Keratinocyte (primary cell): ENCODE measurements at places on chromosomes 5 and 9. TPM values are rescaled to one million over a fixed set of nuclear protein-coding genes. Genes with fewer than 3 reads are reported as not detected.

GRCh38 chr5:71778678-71779276, 59.7 kb downstream of the CARTPT start:
- DNase-seq: no peak

GRCh38 chr5:116908537-116908936, 333.9 kb upstream of the SEMA6A start:
- no peak for DNase-seq

CCDC192 gene
- polyA plus RNA-seq: not detected in 3 replicates

LECT2 gene
- 0.08 TPM in 1 of 3 replicates, not detected in the others for polyA plus RNA-seq

WWC1 gene
- polyA plus RNA-seq: 18.3 to 22.6 TPM (median 19.8 TPM) in 3 replicates

GRCh38 chr5:179054876-179055275, 5.3 kb upstream of the ZNF354C start:
- DNase-seq: no peak

- no peak for DNase-seq
Observed at GRCh38 chr9:14418941-14419937, 105.3 kb upstream of the NFIB start.

DNA sequence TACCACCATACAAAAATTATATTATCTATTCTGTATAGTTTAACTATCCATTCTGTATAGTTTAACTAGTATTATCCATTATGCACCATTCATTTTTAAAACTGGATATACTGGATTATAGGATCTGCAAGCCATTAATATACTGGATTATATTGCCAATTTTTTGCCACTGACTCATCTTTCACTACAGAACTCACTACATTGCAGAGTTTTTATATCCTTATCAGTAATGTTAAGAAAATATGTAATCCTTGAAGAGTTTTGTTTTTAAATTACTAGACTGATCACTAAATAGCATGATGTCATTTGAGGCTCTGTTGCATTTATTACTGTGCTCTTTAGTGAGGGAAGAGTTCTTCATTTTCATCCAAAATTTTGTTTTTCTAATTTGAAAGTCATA, 109.8 kb upstream of the SNX2 start:
- DNase-seq: no peak

- no peak for DNase-seq
Observed at GRCh38 chr9:108119530-108120113, 630.1 kb upstream of the KLF4 start.

GRCh38 chr5:144011388-144011787, 159.1 kb downstream of the YIPF5 start:
- no peak for DNase-seq

DNA sequence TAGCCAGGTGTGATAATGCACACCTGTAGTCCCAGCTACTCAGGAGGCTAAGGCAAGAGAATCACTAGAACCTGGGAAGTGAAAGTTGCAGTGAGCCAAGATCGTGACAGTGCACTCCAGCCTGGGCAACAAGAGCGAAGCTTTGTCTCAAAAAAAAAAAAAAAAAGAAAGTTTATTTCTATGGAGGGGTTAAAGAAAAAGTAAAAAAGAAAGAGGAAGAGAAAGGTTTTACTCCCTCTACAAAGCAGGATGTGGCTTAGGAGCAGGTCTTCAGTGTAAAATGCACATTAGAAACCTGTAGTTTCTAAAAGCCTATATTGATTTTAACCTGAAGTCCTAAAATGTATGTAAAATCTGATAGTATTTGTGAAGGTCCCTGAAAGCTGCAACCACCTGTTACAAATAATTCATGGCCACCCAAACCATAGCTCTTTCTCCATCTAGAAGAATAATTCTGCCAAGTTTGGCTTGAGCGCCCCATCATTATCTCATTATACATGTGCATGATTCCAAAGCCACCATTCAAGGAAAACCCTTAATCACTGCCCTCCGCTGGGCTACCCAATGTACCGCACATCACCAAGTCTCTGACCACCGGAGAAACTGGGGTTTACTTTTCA, 3.4 kb downstream of the FNBP1 start:
- no peak for DNase-seq

- no peak for DNase-seq
Observed at GRCh38 chr5:173644673-173645436, 28.4 kb upstream of the BOD1 start.

MEF2C gene
- polyA plus RNA-seq: 0.07 to 0.13 TPM (median 0.10 TPM) in 3 replicates

DNA sequence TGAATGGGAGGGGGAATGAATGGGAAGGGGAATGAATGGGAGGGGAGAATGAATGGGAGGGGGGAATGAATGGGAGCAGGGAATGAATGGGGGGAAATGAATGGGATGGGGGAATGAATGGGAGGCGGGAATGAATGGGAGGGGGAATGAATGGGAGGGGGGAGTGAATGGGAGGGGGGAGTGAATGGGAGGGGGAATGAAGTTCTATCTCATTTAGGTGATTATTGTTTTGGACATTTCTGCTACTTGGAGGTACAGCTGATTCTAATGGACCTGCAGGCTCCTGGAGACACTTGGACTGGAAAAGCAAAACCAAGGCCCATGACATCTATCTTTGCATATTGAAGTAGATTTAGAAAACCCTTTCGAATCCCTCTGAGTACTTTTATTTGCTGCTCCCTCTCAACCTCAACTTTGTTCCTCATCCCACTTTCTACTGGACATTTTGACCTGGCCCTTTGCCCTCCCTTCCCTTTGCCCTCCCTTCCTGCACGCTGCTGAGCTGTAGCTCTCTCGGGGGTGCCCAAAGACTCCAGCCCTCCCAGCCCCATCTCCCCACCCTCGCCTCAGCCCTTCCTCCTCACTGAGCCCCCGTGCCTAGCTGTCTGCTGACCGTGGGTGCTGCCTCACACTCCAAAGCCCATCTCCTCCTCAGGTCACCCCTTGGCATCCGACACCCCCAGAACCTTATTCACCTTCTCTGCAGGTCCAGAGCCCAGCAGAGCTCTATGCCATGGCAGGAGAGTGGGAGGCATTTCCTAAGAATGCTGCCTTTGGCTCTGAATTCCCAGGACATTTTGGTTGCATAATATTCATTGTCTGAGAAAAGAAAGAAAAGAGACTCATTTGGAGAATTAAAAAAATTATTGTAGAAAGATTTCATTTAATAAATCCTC, 19.9 kb upstream of the LPCAT1 start:
- no peak for DNase-seq

GRCh38 chr5:6158974-6159831, 219.1 kb downstream of the MED10 start:
- DNase-seq: peak; percentile 87

DNA sequence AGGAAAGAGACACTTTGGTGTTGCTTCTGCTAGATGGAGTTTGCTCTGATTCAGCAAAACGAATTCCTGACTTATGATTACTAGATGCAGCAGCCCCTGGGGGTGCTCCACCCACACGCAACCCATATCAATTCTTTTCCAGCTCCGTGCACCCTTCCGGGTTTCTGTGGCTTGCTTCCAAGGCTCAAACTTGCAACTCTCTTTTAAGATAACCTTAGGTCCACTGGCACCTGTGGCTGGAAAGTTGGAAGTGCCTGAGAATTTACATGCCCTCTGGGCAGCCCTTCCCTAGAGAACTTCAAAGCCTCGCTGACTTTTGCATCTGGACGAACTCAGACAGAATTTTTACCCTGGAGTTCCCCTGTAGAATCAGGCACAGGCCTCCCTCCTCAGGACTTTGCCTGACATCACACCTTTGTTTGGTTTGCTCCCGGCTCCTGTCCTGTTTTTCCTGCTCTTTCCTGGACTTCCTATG, 224.9 kb downstream of the SNX18 start:
- peak; percentile 69 for DNase-seq

GPR21 gene
- 0.14 to 0.25 TPM in 2 of 3 replicates, not detected in the other for polyA plus RNA-seq

MRPS30 gene
- polyA plus RNA-seq: 31.5 to 62.1 TPM (median 34.6 TPM) in 3 replicates

CEP78 gene
- polyA plus RNA-seq: 5.1 to 13.2 TPM (median 10.1 TPM) in 3 replicates

GRCh38 chr5:175541264-175541663, 62.9 kb downstream of the SFXN1 start:
- no peak for DNase-seq

MZB1 gene
- polyA plus RNA-seq: 0.13 to 0.27 TPM in 2 of 3 replicates, not detected in the other

GRCh38 chr5:166088389-166089039, 2202.9 kb upstream of the WWC1 start:
- no peak for DNase-seq

NEUROG1 gene
- polyA plus RNA-seq: not detected in 3 replicates

- DNase-seq: peak; percentile 71
Observed at GRCh38 chr9:77807281-77807683, 159.2 kb upstream of the GNA14 start.
